ENCODE measurements at places on chromosomes 12 and 14. TPM values are rescaled to one million over a fixed set of nuclear protein-coding genes. Genes with fewer than 3 reads are reported as not detected.

NKX2-8 gene
- not detected for total RNA-seq

IAPP gene
- total RNA-seq = not detected

TAS2R8 gene
- not detected for total RNA-seq

PLEKHG7 gene
- total RNA-seq = not detected

RPL10L gene
- total RNA-seq = not detected

DNA sequence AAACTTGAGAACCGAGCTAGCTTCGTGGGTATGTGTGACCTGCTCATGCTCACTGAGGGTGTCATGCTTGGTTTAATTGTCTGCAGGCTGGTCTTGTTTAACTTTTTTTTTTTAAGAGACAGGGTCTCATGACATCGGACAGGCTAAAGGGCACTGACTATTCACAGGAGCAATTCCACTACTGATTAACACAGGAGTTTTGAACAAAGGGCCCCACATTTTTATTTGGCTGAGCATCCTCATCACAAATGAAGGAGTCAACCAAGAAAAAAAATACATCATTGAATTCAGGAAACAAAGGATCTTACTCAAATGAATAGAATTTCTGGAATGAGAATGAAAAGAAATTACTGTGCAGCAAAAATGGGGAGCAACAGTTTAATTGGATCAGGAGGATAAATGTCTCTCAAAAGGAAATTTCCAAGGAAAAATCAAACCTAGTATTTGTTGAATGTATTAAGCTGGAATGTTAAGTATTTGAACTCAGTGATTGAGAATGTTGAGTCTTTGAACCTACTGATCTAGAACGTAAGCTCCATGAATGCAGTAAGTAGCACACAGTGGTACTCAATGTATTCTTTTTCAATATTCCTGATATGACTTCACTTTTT lies 20.8 kb upstream of the PYROXD1 start:
- no peak overlapping the region for H3K27ac ChIP-seq
- no peaks in the 10 kb centered on the region for H3K27me3 ChIP-seq
- no peak overlapping the region for H3K4me3 ChIP-seq
- peaks cover 21% of the 10 kb centered on the region for H3K4me1 ChIP-seq

DNA sequence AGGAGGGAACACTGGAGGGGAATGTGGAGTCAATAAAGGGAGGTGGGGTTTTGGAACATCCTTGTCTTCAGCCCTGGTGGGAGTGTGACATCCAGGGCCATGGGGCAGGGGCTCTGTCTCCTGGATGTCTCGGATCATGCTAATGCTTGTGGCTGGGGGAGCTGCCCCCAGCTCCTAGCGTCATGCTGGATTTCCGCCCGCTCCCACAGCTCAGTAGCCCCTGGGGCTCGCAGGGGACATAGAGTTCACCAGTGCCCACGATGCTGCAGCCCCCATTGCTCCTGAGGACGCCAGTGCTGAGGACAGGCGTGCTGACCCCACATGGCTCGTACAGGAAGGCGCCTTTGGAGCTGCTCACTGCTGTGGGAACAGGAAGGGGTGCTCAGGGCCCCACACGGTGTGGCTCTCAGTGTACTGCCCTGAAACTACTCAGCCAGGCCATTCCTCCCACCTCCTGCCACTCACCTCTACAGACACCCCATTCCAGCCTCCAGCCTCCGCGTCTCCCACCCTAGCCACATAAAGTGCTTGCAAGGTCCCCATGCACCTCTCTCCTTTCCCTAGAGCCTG lies 9.5 kb upstream of the KRT84 start:
- no peak for DNase-seq
- H3K36me3 ChIP-seq = no peaks in the 10 kb centered on the region
- H3K27ac ChIP-seq = no peak overlapping the region
- H3K4me1 ChIP-seq = no peaks in the 10 kb centered on the region

DNA sequence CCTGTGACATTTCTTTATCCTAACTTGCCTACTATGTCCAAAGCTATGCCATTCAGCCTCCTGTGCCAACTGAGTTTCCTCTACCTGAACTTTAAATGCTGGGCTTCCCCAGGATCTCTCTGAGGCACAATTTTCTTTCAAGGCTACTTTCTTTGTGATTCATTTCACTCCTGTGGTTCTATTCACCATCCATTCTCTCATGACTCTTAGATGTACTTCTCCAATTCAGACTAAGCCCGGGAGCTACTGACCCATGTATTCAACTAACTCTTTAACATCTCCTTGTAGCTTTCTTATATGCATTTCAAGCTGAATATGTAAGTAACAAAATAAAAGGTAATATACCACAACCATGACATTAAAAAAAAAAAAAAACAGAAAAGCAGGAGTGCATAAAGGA lies 738.9 kb upstream of the USP15 start:
- no peaks in the 10 kb centered on the region for H3K27me3 ChIP-seq
- H3K27ac ChIP-seq = no peak overlapping the region
- H3K4me3 ChIP-seq = no peak overlapping the region
- peaks cover 32% of the 10 kb centered on the region for H3K4me1 ChIP-seq
- no peaks in the 10 kb centered on the region for H3K36me3 ChIP-seq

DNA sequence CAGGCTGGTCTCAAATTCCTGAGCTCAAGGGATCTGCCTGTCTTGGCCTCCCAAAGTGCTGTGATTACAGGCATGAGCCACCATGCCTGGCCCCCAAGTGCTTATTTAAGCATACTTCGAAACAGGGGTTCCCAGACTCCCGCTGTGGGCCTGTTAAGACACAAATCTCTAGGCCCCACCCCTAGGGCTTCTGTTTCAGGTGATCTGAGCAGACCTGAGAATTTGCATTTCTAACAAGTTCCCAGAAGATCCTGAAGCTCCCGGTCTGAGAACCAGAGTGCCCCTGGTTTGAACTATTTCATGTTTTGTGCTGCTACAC lies 25.0 kb downstream of the GCH1 start:
- H3K27ac ChIP-seq = peak overlapping the region; percentile 42
- no peak overlapping the region for H3K4me3 ChIP-seq
- peaks cover 16% of the 10 kb centered on the region for H3K27me3 ChIP-seq
- peaks cover 17% of the 10 kb centered on the region for H3K4me1 ChIP-seq
- peak; percentile 61 for DNase-seq

GRCh38 chr12:47754881-47755280 lies 3.8 kb downstream of the RAPGEF3 start:
- no peak overlapping the region for H3K4me3 ChIP-seq
- H3K4me1 ChIP-seq = peaks cover 66% of the 10 kb centered on the region
- H3K27ac ChIP-seq = no peak overlapping the region
- H3K36me3 ChIP-seq = no peaks in the 10 kb centered on the region

DNA sequence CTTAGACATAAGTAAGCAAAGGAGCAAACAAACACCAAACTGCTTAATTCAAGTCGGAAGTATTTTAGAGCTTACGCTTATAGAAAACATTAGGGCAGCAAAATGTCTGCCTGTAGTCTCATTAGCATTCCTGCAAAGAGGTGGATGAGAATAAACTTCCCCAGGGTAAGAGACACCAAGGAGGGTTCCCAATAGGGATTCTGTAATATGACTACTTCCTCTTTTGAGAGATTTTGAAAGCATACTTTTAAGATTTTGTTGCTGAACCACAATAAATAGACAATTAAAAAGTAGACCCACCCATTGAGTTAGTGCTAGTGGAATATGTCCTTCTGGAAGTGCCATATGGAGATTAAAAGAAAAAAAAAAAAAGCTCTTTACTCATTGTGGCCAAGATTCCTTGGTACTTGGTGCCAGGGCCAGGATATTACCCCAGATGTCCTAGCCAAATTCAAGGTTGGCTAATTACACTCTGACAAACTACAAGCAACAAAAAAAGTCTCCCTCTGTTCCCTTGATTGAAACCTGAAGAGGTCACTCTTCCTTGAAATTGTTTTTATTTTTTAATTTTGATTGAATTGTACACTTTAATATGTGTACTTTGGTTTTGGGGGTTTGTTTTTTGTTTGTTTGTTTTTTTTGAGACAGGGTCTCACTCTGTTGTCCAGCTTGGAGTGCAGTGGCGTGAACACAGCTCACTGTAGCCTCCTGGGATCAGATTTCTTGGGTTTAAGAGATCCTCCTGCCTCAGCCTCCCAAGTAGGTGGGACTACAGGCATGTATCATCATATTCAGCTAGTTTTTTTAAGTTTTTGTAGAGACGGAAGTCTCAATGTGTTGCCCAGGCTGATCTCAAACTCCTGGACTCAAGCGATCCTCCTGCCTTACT lies 8.7 kb downstream of the CLIP1 start:
- peaks cover 3% of the 10 kb centered on the region for H3K36me3 ChIP-seq
- H3K4me1 ChIP-seq = peaks cover 10% of the 10 kb centered on the region
- DNase-seq = no peak
- H3K27me3 ChIP-seq = no peaks in the 10 kb centered on the region
- H3K27ac ChIP-seq = no peak overlapping the region

GRCh38 chr12:49548822-49549648 lies 10.2 kb downstream of the KCNH3 start:
- peak overlapping the region; percentile 64 for H3K4me3 ChIP-seq
- no peaks in the 10 kb centered on the region for H3K36me3 ChIP-seq
- peaks cover 78% of the 10 kb centered on the region for H3K27me3 ChIP-seq
- H3K4me1 ChIP-seq = peaks cover 15% of the 10 kb centered on the region
- H3K27ac ChIP-seq = no peak overlapping the region

DNA sequence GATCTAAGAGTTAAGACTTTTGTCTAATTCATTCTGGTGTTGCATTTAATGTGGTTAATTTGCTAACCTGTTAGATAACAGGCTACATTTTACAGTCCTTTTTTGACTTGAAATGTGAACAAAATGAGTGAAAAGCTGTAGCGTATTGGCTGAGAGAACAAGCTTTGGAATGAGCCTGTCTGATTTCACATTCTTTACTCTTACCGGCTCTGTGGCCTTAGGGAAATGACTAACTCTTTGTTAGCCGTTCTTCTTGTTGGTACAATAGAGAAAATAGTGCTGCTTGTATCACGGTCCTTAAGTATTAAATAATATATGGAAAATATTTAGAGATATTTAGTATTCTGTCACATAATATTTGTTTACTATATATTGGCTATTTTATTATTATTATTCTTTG lies 1.9 kb downstream of the MNAT1 start:
- peak overlapping the region; percentile 97 for H3K4me3 ChIP-seq
- no peaks in the 10 kb centered on the region for H3K27me3 ChIP-seq
- H3K4me1 ChIP-seq = peaks cover 15% of the 10 kb centered on the region
- DNase-seq = no peak
- no peak overlapping the region for H3K27ac ChIP-seq

DNA sequence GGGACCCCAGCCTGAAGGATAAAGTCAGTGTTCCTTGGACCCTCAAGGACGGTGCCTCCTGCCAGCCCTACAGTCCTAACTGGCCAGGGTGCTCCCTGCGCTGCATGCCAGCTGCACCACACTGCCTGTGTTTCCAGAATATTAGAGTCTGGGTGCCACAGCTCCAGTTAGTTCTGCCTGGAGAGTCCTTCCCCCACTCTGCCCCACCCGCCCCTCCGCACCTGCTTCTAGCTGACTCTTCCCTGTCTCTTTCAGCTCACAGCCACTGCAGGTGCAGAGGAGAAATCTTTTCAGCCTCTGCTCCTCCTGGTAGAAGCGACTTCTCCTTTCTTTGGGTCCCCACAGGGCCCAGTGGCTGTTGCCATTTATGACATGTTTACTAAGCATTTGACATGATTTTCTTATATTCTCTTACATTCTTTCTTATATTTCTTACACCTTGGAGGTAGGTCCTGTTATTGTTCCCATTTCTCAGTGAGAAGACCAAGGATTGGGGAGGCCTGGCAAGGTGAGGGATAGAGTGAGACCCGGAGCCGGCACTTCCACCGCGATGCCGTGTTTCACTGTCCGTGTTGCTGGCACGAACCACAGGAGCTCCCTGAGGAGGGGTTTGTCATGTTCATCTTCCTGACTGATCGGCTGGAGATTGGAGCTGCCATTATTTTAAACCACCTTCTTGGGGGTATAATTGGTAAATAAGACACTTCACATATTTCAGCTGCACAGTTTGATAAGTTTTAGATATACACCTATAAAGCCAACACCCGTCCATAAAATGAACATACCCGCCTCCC lies 29.4 kb downstream of the SYNE3 start:
- DNase-seq = no peak
- H3K36me3 ChIP-seq = no peaks in the 10 kb centered on the region
- H3K4me1 ChIP-seq = peaks cover 15% of the 10 kb centered on the region
- H3K4me3 ChIP-seq = no peak overlapping the region

DNA sequence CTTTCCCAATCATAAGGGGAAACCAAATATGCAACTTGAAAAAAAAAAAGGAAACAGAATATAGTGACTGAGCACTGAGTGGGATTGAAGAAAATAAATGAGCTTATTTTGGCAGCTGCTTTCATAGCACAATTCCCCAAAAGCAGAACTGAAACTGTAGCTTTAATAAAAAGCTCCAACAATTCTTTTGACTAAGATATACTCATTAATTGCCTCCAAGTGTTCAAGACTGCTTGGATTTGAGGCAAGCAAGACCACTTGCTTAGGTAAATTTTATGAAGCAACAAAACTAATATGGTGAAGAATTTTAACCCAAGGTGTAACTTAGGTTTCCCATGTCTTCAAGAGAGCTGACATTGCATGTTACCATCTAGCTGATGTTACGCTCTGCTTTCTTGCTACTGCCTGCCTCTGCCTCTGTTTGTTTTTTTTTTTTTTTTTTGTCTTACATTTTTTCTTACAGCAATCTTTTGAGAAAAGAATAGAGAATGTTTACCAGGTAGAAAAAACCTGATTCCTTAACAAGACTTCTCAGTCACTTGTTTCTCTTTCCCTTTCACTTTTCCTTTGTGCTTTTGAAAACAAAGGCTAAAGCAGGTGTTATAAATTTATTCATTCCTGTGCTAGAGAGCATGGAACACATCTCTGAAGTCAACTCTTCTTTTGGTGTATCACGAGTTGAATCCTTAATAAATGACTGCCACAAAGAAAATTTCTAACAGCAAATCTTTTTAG lies 134.4 kb downstream of the BCAT1 start:
- H3K4me3 ChIP-seq = no peak overlapping the region
- H3K4me1 ChIP-seq = no peaks in the 10 kb centered on the region
- H3K27ac ChIP-seq = no peak overlapping the region
- peaks cover 46% of the 10 kb centered on the region for H3K36me3 ChIP-seq
- H3K27me3 ChIP-seq = no peaks in the 10 kb centered on the region
- DNase-seq = no peak

- peaks cover 47% of the 10 kb centered on the region for H3K27me3 ChIP-seq
- DNase-seq = no peak
- no peak overlapping the region for H3K27ac ChIP-seq
- peaks cover 59% of the 10 kb centered on the region for H3K36me3 ChIP-seq
- H3K4me1 ChIP-seq = peaks cover 12% of the 10 kb centered on the region
- H3K4me3 ChIP-seq = no peak overlapping the region
Measured at GRCh38 chr12:130076752-130077151, 85.5 kb upstream of the FZD10 start.

- H3K27ac ChIP-seq = no peak overlapping the region
- no peak for DNase-seq
- H3K36me3 ChIP-seq = no peaks in the 10 kb centered on the region
Measured at GRCh38 chr12:90149453-90149852, 440.8 kb upstream of the ATP2B1 start.

Measured in WTC11 (cell line).